ENCODE measurements at places on chromosomes 13 and 19.

GRCh38 chr13:110798081-110798994 lies 84.8 kb downstream of the ING1 start:
- H3K36me3 ChIP-seq, result no peaks in the 10 kb centered on the region
- peaks cover 3% of the 10 kb centered on the region for H3K27me3 ChIP-seq
- H3K27ac ChIP-seq, result no peak overlapping the region

- DNase-seq, result peak; percentile 76
- peaks cover 19% of the 10 kb centered on the region for H3K4me1 ChIP-seq
- H3K4me3 ChIP-seq, result no peak overlapping the region
- H3K27ac ChIP-seq, result peak overlapping the region; percentile 26
- no peaks in the 10 kb centered on the region for H3K36me3 ChIP-seq
Measured at GRCh38 chr13:65943708-65944107, 1286.4 kb downstream of the PCDH9 start.

DNA sequence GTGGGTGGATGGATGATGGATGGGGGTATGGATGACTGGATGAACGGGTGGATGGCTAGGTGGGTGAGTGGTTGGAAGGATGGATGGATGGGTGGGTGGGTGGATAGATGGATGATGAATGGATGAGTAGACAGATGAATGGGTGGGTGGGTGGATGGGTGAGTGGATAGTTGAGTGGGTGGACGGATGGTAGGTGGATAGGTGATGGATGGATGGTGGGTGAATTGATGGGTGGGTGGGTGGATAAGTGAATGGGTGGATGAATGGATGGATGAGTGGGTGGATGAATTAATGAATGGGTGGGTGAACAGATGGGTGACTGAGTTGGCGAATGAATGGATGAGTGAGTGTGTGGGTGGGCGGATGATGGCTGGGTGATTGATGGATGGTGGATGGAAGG lies 4.9 kb downstream of the SMIM24 start:
- no peak overlapping the region for H3K4me3 ChIP-seq
- DNase-seq, result no peak
- no peak overlapping the region for H3K27ac ChIP-seq
- H3K4me1 ChIP-seq, result no peaks in the 10 kb centered on the region
- peaks cover under 1% of the 10 kb centered on the region for H3K27me3 ChIP-seq

- H3K27me3 ChIP-seq, result no peaks in the 10 kb centered on the region
- H3K4me1 ChIP-seq, result no peaks in the 10 kb centered on the region
- no peak overlapping the region for H3K4me3 ChIP-seq
- peaks cover 12% of the 10 kb centered on the region for H3K36me3 ChIP-seq
- H3K27ac ChIP-seq, result no peak overlapping the region
Measured at GRCh38 chr19:47097396-47098201, 16.0 kb downstream of the ZC3H4 start.
